ENCODE measurements at places on chromosomes 5 and 9.

DNA sequence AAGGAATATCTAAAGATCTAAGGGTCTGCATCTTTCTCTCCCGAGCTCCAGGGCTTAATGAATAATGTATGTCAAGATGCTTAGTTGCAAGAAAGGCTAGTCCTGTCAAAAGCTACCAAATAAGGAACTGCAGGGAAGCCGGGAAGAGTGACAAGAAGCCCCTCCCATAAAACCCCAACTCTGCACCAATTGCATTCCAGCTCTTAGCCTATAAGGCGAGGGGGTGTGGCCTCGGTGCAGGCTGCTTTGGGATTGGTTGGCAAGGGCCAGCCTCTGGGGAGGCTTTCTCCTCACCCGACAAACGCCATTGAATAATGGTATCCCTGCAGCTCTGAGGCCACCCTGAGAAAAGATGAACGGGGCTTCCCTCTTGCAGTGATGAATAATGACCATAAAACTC lies 416.9 kb downstream of the RAB3C start:
- DNase-seq: no peak

DNA sequence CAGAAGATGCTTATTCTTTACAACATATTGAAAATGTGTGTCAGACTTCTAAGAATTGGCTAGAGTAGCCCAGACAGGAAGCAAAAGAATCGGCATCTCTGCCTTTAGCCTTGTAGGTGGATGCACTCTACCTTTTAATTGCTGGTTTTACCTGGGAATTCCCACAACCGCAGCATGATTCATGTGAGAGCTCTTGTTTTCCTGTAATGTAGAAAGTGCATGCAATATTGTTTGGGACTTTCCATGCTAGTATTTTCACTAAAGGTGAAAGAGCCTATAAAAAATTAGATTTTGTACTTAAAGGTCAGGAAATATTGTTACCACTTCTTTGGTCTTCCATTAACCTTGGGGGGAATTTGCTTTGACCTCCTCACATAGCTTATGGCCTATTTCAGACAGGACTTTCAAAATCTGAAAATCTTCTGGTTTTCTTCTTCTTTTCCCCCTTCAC lies 89.8 kb downstream of the NTRK2 start:
- DNase-seq: no peak

GRCh38 chr5:107099506-107099905 lies 571.2 kb downstream of the EFNA5 start:
- no peak for DNase-seq

DNA sequence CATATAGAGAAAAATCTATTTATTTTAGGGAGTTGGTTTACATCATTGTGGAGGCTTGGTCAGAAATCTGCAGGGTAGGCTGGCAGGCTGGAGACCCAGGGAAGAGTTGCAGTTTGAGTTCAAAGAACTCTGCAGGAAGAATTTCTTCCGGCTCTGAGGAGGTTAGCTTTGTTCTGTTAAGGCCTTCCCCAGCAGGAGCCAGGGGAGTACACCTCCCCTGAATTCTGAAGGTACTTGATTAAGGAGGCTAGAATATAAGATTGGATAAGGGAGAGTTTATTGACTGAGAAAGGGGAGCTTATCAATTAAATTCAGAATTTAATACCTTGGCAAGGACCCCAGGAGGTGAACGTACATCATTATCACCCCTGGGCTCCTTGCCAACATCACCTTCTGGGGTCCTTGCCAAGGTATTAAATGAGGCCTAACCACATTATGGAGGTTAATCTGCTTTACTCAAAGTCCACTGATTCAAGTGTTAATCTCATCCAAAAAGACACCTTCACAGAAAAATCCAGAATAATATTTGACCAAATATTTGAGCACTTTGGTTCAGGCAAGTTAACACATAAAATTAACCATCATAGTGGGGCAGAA lies 351.7 kb downstream of the CWC27 start:
- DNase-seq: no peak

GRCh38 chr9:114341152-114341830 lies 11.6 kb downstream of the ORM2 start:
- no peak for DNase-seq

- no peak for DNase-seq
Observed at GRCh38 chr9:110886832-110887231, 151.4 kb downstream of the LPAR1 start.

GRCh38 chr5:84088996-84089395 lies 295.7 kb downstream of the EDIL3 start:
- DNase-seq: no peak

DNA sequence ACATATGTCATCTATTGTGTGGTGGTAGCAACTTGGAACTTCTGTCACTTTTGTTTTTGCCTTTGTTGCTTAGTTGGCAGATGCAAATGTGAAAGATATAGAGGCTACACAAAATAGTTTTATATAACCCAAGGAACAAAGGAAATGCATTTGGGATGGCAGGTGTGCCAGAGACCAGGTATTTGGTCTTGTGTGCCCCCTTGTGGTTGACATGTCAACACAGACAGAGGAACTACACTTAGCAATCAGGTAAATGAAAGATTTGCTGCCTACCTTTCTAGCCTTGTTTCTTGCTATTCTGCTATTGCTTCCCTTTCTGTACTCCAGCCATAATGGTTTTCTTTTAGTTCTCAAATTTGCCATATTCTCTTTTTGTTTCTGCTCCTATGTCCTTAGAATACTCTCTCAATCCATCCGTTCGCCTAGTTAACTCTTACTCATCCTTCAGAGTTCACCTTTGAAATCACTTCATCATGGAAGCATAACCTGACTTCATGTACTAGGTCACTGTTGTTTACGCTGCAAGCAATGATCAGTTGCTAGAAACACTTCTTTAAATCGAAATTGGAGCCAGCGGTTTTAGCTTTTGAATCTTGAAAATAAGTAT lies 119.5 kb downstream of the TRPM3 start:
- DNase-seq: no peak

- no peak for DNase-seq
Observed at GRCh38 chr5:65068410-65068809, 299.7 kb downstream of the CWC27 start.

GRCh38 chr5:109939116-109939682 lies 249.5 kb downstream of the MAN2A1 start:
- peak; percentile 8 for DNase-seq

GRCh38 chr5:138336952-138337684 lies 948 bp upstream of the FAM53C start:
- peak; percentile 43 for DNase-seq

DNA sequence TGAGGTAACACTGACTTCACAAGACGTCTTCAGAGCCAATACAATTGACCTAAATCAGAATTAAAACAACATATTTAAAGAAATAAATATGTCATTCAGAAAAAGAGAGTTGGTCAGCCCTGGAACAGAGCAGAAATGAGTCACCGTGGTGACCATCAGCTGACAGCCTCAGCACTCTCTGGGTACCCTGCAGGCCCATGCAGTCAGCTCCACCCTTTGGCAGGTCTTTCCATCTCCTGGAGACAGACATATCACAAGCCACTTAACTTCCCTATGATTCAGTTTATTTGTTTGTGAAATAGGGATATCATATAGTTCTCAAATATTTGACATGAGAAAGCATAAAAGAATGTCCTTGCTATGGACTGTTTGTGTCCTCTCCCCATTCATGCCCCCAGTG lies 151.6 kb upstream of the MEF2C start:
- no peak for DNase-seq
